ENCODE measurements at places on chromosomes 3 and 15. TPM values are rescaled to one million over a fixed set of nuclear protein-coding genes. Genes with fewer than 3 reads are reported as not detected.

Gene CSPG4
- 0.04 TPM for total RNA-seq

Gene NME9
- not detected for total RNA-seq

Gene IQCH
- total RNA-seq: 0.48 TPM

Gene CHST13
- total RNA-seq: 43.1 TPM

Gene FAM107A
- total RNA-seq: not detected

Gene COL8A1
- total RNA-seq: not detected

Gene PLA2G4E
- not detected for total RNA-seq

Gene MCF2L2
- not detected for total RNA-seq

Gene SLC9C1
- total RNA-seq: not detected

DNA sequence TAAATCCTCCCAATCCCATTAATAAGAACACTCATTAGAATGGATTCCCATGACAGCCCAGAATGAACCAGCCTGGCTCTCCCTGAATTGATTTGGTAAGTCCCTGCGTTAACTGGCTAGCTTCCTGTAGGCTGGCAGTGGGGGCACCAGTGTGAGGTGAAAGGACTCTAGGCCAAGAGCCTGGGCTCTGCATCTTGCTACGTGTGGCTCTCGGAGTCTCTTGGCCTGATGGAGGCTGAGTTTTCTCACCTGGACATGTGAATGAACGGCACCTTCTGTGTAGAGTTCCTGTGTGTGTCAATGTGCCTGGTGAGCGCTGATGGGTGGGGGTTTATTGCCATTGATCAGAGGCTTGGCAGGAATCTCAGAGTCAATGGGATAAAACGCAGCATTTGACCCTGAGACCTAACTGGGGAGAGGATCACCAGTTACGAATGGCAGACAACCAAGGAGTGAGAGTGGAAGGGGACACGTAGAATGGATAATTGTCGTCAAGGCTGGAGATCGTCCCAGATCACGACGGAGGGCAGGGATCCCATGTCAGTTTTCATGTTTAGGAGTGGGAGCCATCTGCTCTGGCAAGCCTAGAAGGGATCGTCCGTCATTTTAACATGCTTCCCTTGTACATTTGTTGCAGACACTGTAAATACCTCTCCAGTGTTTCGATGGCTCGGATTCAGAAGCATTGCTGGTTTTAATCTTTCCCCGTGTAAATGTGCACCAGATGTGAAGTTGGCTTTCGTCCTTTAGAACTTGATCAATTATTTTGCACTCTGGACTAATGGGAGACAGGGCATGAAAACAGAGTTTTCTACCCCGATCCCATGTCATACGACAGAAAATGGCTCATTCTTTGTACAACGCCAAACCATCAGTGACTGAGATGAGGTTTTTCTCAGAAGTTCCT is 9.0 kb upstream of the KLF13 start:
- no peaks in the 10 kb centered on the region for H3K36me3 ChIP-seq
- H3K27me3 ChIP-seq: 0 out of 3 replicates have a peak, but pooled peaks cover 6% of the 10 kb centered on the region
- peaks cover 22% of the 10 kb centered on the region for H3K4me1 ChIP-seq
- no peak overlapping the region for H3K27ac ChIP-seq

GRCh38 chr3:188562144-188562543 is 408.2 kb downstream of the LPP start:
- DNase-seq: no peak
- no peaks in the 10 kb centered on the region for H3K27me3 ChIP-seq
- H3K4me1 ChIP-seq: peaks cover 13% of the 10 kb centered on the region
- no peaks in the 10 kb centered on the region for H3K36me3 ChIP-seq

- DNase-seq: no peak
- H3K4me3 ChIP-seq: no peak overlapping the region
- no peaks in the 10 kb centered on the region for H3K4me1 ChIP-seq
- H3K27ac ChIP-seq: no peak overlapping the region
- H3K36me3 ChIP-seq: no peaks in the 10 kb centered on the region
Observed at GRCh38 chr15:100686021-100686724, 83.8 kb downstream of the ASB7 start.

- DNase-seq: no peak
- no peak overlapping the region for H3K27ac ChIP-seq
- no peak overlapping the region for H3K4me3 ChIP-seq
- no peaks in the 10 kb centered on the region for H3K36me3 ChIP-seq
- H3K4me1 ChIP-seq: no peaks in the 10 kb centered on the region
Observed at GRCh38 chr3:15638891-15639262, 37.3 kb downstream of the BTD start.

DNA sequence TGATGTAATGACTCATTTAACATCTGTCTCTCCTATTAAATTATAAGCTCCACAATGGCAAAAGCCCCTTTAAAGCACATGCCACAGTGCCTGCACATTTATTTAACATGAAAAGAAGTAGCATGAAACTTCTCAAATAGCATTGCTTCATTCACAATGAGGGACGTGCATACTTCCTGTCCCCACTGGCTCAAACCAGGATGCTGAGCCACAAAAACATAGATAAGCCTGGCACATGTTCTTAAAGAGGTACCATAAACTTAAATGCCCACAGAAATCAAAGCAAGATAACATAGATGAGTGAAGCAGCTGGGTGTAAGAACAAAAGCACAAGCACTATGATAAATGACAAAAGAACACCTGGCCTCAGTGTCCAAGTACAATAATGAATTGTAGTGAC is 3.8 kb downstream of the TP53BP1 start:
- H3K27ac ChIP-seq: no peak overlapping the region
- H3K36me3 ChIP-seq: peaks cover 5% of the 10 kb centered on the region
- H3K27me3 ChIP-seq: no peaks in the 10 kb centered on the region

- no peaks in the 10 kb centered on the region for H3K27me3 ChIP-seq
- no peak overlapping the region for H3K27ac ChIP-seq
- DNase-seq: peak; percentile 38
- no peak overlapping the region for H3K4me3 ChIP-seq
- H3K4me1 ChIP-seq: peaks cover 26% of the 10 kb centered on the region
Observed at GRCh38 chr3:140719841-140720614, 42.2 kb downstream of the TRIM42 start.

- peak; percentile 90 for DNase-seq
- H3K4me1 ChIP-seq: peaks cover 42% of the 10 kb centered on the region
- H3K4me3 ChIP-seq: peak overlapping the region; percentile 54
- no peaks in the 10 kb centered on the region for H3K36me3 ChIP-seq
- no peaks in the 10 kb centered on the region for H3K27me3 ChIP-seq
- peak overlapping the region; percentile 65 for H3K27ac ChIP-seq
Observed at GRCh38 chr15:90191794-90192509, 9.2 kb upstream of the SEMA4B start.

GRCh38 chr3:36373666-36374065 is 6.6 kb upstream of the STAC start:
- H3K36me3 ChIP-seq: no peaks in the 10 kb centered on the region
- H3K4me1 ChIP-seq: no peaks in the 10 kb centered on the region
- no peak for DNase-seq
- H3K27me3 ChIP-seq: no peaks in the 10 kb centered on the region
- H3K27ac ChIP-seq: no peak overlapping the region

GRCh38 chr3:22491344-22491743 is 711.8 kb upstream of the UBE2E2 start:
- no peak for DNase-seq
- no peaks in the 10 kb centered on the region for H3K27me3 ChIP-seq
- no peak overlapping the region for H3K4me3 ChIP-seq

- H3K36me3 ChIP-seq: no peaks in the 10 kb centered on the region
- no peak overlapping the region for H3K4me3 ChIP-seq
- peak; percentile 33 for DNase-seq
Observed at GRCh38 chr15:48415036-48415886, 84.0 kb downstream of the DUT start.

- no peaks in the 10 kb centered on the region for H3K27me3 ChIP-seq
- H3K27ac ChIP-seq: no peak overlapping the region
- H3K36me3 ChIP-seq: no peaks in the 10 kb centered on the region
- no peak overlapping the region for H3K4me3 ChIP-seq
Observed at GRCh38 chr3:40120806-40121205, 188.7 kb upstream of the EIF1B start.

DNA sequence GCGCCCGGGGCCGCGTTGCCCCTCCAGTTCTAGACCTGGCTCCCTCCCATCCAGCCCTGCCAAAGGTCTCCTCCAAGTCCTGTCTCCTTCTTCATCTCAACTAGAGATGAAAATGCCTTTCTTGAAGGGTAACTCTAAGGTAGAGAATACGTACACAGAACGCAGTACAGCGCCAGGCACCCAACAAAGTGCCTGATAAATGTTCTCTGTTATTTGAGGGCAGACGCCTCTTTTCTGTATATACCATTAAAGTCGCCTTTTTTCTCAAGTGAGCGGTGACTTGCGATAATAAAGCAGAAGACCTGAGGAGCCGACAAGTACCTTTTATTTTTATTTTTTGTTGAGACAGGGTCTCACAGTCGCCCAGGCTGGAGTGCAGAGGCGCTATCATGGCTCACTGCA is 809 bp downstream of the CRTAP start:
- H3K36me3 ChIP-seq: no peaks in the 10 kb centered on the region
- no peak for DNase-seq
- no peaks in the 10 kb centered on the region for H3K27me3 ChIP-seq
- H3K4me3 ChIP-seq: peak overlapping the region; percentile 94
- H3K27ac ChIP-seq: peak overlapping the region; percentile 93

- DNase-seq: no peak
- no peaks in the 10 kb centered on the region for H3K36me3 ChIP-seq
- H3K27ac ChIP-seq: no peak overlapping the region
- H3K4me1 ChIP-seq: no peaks in the 10 kb centered on the region
- H3K4me3 ChIP-seq: no peak overlapping the region
- H3K27me3 ChIP-seq: no peaks in the 10 kb centered on the region
Observed at GRCh38 chr3:22507709-22508108, 695.4 kb upstream of the UBE2E2 start.

- H3K27me3 ChIP-seq: peaks cover 8% of the 10 kb centered on the region
- no peaks in the 10 kb centered on the region for H3K4me1 ChIP-seq
- no peak overlapping the region for H3K4me3 ChIP-seq
- no peaks in the 10 kb centered on the region for H3K36me3 ChIP-seq
- no peak for DNase-seq
Observed at GRCh38 chr3:13553686-13554085, 4.8 kb downstream of the FBLN2 start.

GRCh38 chr3:107752202-107752990 is 229.6 kb downstream of the BBX start:
- H3K4me1 ChIP-seq: no peaks in the 10 kb centered on the region
- H3K27ac ChIP-seq: no peak overlapping the region
- DNase-seq: peak; percentile 39
- H3K4me3 ChIP-seq: no peak overlapping the region
- H3K27me3 ChIP-seq: no peaks in the 10 kb centered on the region

DNA sequence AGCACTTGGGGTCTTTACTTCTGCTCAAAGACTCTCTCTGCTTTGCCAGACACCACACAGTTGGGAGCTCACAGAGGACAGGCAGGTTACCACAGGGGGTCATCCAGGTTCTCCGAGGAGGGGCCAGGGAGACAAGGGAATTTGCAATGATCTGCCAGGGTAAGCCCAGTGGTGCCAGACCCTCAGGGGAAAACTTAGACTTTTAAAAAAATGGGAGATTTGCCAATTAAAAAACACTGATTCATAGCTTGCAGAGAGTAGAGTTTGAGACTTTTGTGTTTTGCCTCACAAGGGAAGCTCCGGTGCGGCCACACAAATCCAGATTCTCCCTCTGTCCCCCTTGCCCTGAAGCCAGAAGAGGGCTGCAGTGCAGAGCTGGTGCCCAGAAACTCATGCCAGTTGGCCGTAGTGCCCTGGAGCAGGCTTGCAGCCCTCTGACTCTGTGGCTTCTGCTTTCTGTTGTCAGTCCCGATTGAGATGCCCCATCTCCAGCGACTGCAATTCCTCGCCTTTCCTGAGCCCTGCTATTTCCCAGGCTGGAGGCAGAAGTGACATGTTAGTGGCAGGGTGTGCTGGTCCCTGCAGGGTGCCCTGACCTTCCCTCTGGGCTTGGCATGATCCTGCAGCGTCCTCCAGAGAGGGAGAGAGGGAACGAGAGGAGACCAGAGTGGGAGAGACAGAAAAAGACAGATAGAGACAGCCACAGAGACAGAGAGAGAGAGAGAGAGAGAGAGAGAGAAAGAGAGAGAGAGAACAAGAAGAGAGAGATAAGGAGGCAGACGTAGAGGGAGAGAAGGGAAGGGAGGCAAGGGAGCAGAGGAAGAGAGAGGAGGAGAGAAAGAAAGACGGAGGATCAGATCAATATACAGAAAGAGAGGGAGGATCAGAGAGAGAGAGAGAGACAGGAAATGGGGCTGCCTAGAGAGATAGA is 46.0 kb downstream of the RHCG start:
- peaks cover 5% of the 10 kb centered on the region for H3K27me3 ChIP-seq
- H3K27ac ChIP-seq: no peak overlapping the region
- H3K36me3 ChIP-seq: no peaks in the 10 kb centered on the region
- H3K4me1 ChIP-seq: peaks cover 7% of the 10 kb centered on the region
- H3K4me3 ChIP-seq: no peak overlapping the region
- no peak for DNase-seq

- H3K27me3 ChIP-seq: no peaks in the 10 kb centered on the region
- peaks cover 85% of the 10 kb centered on the region for H3K4me1 ChIP-seq
- no peak overlapping the region for H3K27ac ChIP-seq
- peaks cover 5% of the 10 kb centered on the region for H3K36me3 ChIP-seq
- no peak for DNase-seq
Observed at GRCh38 chr3:124884474-124885101, 2.6 kb downstream of the ITGB5 start.
